NCI-H226 (cell line): ENCODE measurements at places on chromosomes 16 and 17.

DNA sequence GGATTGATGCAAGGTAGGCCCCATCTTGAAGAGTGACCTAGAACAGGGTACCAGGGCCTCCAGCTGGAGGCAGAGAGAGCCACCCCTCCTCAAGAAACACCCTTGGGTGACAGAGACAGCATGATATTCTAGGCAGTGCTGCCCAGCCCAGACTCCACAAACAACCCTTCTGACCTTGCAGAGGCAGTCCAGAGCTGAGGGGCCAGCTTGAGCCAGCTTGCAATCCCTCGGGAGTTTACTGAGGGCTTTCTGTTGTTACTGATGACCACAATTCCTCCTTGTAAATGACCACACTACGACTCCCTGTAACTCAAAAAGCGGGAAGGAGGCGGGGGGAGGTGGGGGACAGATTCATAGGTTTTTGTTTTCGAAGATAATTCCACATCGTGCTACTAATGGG lies 18.6 kb upstream of the MNT start:
- no peak for DNase-seq

DNA sequence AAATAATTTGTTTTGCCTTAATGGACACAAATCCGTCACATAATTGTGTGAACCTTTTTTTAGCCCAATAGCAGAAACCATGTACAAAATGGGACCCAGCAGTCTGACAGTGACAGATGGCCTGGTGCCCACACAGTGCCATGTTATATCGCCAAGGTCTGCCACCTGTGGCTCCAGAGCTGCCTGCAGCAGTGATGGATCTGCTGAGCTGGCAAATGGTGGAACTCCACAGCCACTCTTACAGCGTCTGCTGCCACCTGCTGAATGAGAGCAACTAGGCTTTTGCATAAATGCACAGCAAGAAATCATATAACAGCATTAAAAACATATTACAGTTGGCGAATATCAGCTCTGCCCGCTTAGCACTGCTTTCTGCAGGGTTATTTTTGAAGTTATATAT lies 59.4 kb downstream of the NUP93 start:
- DNase-seq: peak; percentile 25

DNA sequence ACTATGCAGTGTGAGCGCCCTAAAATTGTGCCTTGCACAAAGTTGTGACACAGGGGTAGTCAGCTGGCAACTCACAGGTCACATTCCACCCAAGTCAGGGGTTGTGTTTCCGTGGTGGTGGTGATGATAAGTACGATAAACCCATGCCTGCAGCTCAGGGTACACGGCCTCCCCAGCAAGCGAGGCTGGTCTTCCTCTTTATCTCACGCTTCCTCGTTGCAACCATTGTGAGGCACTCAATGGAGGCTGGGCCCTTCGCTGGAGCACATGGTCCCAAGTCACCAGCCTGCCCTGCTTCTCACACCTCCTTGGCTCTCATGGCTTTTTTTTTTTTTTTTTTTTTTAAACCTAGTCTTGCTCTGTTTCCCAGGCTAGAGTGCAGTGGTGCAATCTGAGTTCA lies 307.5 kb downstream of the CPPED1 start:
- DNase-seq: no peak

DNA sequence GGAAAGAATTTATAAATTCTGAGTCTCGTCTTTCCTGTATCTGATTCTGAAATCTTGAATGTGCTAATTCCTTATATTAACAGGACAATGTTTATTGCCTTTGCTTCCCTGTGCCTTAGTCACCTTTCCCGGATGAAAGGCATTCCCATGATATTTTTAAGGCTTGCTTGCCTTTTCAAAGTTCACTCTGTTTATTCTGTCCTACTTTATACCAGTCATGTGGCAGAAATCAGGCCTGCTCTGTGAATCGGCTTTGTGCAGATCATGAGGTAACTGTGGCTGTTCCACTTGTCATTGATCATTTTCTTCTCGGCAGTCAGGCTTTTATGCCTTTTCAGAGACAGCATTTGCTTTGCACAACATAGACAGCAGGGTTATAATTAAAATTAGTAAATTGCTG lies 28.8 kb upstream of the ABCC11 start:
- no peak for DNase-seq

- DNase-seq: no peak
Measured at GRCh38 chr17:80492343-80493136, 16.1 kb upstream of the NPTX1 start.

DNA sequence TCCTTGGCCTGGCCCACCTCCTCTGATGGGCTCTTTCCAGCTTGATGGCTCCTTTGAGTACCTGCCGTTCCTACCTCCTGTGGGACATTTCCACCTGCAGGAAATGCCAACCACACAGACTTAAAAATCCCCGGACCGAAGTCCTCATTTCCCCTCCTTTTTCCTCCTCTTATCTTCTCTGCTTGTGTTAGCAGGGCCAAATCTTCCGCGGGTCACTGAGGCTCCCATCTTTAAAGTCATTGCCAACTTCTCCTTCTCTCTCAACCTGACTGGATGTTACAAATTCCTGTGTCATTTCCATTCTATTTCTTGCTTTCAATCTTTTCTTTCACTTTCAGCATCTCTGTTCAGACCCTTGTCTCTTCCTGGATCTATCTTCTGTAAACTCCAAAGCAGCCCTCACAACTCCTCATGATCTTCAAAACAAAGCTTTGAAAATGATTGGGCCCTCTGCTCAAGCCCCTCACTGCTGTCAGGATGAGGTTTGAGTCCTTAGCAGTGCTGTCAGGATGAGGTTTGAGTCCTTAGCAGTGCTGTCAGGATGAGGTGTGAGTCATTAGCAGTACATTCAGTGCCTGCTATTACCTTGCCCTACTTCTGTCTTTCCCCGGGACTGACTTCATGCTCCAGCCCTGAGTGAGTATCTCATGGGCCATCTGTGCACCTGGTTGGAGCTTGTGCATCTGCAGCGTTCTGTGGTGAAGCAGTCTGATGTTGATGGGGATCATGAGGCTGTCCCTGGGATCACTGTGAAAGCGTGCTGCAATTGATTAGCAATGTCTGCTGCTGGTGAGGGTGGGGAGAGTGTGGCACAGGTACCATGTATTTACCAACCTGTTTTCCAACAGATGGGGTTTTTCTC lies 100.1 kb downstream of the IRF8 start:
- DNase-seq: no peak

GRCh38 chr17:65664266-65664665 lies 102.8 kb upstream of the AXIN2 start:
- DNase-seq: no peak

- DNase-seq: no peak
Measured at GRCh38 chr16:31284926-31285325, 25.2 kb downstream of the ITGAM start.

DNA sequence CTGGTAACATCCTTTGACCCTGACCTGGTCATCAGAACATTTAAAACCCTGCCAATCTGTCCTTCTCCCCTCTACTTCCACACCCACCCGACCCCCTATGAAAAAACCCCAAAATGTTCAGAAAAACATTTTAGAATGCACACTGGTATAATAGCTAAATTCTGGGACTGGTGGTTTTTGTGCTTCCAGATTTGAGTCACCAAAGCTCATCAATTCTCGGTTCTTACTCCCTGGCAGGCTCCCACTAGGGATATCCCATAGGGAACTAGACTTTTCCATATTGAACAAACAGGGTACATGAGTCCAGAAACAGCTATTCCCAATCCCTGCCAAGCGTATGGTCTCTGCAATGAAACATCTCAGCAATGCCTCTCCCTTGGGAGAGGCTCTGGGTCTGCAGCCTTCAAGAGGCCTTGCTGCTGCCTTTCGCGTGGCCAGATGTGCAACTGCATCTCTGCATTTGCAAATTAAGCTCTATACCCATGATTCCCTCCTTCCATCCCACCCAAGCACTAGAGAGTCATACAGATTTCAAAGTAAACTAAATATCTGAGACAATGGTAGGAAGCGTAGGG lies 67.7 kb downstream of the SMG6 start:
- DNase-seq: no peak

GRCh38 chr16:6297666-6298410 lies 1034.8 kb upstream of the RBFOX1 start:
- no peak for DNase-seq

DNA sequence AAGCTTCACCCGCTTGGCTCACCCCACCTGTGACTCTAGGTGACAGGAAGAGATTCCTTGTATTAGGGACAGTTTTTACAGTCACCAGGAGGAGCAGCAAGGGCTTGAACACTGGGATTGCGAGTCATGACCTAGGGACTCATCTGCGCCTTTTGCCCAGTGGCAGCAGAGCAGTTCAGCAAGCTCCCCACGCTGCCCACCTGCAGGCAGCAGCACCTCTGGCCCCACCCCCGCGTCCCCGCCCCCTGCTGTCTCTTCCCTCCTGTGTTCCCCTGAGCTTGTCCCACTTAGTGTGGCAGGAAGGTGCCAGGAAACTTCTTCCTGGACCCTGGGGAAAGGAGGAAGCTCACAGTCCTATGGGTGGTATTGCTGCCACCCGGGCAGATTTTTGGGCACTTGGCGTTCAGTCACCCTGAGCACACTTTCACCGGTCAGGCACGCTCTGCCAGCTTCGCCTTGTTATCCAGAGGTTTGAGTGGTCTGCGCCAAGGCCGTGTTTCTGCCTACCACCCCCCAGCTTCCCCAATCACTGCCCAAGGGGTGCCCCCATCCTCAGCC lies 8.7 kb downstream of the MMP15 start:
- no peak for DNase-seq

GRCh38 chr17:82656266-82656665 lies 8.0 kb upstream of the WDR45B start:
- no peak for DNase-seq

- DNase-seq: peak; percentile 7
Measured at GRCh38 chr16:71726476-71727315, 2.2 kb upstream of the PHLPP2 start.

- no peak for DNase-seq
Measured at GRCh38 chr16:5854027-5854426, 756.4 kb upstream of the EEF2KMT start.

GRCh38 chr16:28145796-28146195 lies 66.0 kb downstream of the XPO6 start:
- no peak for DNase-seq

GRCh38 chr16:11747949-11748403 lies 5.3 kb upstream of the TXNDC11 start:
- no peak for DNase-seq

GRCh38 chr16:81620796-81621195 lies 158.3 kb upstream of the PLCG2 start:
- DNase-seq: no peak

GRCh38 chr16:78892951-78893733 lies 707.4 kb downstream of the MAF start:
- DNase-seq: no peak
